ENCODE measurements at places on chromosomes 16 and 17. TPM values are rescaled to one million over a fixed set of nuclear protein-coding genes. Genes with fewer than 3 reads are reported as not detected.

DNA sequence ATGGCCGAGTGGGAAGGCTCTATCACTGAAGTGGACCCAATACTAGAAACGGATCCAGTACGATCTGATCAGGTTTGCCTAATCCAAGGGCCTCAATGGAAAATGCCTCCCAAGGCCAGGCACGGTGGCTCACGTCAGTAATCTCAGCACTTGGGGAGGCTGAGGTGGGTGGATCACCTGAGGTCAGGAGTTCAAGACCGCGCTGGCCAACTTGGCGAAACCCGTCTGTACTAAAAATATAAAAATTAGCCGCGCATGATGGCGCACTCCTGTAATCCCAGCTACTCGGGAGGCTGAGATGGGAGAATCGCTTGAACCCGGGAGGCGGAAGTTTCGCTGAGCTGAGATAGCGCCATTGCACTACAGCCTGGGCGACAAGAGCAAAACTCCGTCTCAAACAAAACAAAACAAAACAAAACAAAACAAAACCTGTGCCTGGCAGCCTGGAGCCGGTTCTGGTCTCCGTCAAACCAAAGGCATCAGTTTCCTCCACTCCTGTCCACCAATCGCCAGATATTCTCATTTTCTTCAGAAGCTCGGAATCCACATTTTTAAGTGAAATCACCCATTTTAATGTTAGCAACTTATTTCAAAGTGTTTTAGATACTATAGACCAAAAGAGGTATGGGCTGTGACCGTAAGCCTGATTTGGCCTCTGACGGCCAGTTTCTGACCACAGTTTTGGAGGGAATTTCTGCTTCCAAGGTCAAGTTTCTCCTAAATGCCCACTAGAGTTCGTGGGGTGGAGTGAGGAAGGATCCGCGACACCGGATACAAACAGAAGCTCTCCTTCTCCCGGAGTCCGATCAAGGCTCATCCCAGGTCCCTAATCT lies 664 bp downstream of the NQO1 start:
- H3K27ac ChIP-seq = peak overlapping the region; percentile 86
- peaks cover 17% of the 10 kb centered on the region for H3K4me1 ChIP-seq
- peak overlapping the region; percentile 87 for H3K4me3 ChIP-seq
- no peaks in the 10 kb centered on the region for H3K36me3 ChIP-seq

DNA sequence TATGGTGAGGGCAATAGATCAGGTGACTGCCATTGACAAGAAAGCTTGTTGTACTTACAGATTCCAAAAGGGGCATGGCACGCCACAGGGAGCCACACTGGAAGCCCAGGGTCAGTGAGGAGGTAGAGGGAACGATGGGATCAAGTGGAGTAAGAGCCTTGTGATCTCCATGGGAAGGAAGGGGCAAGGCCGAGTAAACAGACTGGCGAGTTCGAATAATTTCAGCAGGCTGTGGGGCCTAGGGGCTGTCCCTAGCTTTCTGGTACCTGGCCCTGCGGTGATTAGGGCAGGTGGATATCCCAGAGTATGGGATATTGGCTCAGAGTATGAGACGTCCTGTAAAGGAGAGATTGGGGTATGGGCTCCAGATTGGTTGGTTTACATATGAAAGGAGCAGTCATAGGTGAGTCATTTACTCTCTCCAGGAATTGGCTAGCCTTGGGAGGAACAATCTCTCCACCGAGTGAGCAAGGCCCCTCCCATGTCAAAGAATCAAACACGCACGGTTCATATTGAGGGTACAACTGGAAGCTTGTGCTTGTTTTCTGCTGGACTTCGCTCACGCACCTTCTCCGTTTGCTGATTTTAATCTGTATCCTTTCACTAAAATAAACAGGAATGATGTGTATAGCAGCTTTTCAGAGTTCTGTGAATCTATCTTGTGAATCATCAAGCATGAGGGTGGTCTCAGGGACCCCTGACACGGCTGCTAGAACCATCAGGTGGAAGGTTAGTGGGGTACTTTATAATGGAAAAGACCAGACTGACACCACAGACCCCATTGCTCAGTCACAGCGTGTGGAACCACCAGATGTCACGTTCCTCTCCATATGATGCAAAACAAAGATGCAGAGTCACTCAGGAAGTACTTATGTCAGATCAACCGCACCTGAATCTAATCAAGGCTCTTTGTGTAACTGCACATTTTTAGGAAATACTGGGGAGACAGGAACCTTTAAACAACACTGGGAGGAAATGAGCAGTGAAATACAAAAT lies 27.9 kb downstream of the GABARAPL2 start:
- peaks cover 14% of the 10 kb centered on the region for H3K4me1 ChIP-seq
- H3K36me3 ChIP-seq = peaks cover 14% of the 10 kb centered on the region
- H3K27ac ChIP-seq = peak overlapping the region; percentile 65
- H3K4me3 ChIP-seq = no peak overlapping the region
- peak; percentile 36 for DNase-seq

GRCh38 chr17:77115510-77115909 lies 25.3 kb upstream of the SEC14L1 start:
- H3K27me3 ChIP-seq = no peaks in the 10 kb centered on the region
- H3K4me1 ChIP-seq = no peaks in the 10 kb centered on the region

DNA sequence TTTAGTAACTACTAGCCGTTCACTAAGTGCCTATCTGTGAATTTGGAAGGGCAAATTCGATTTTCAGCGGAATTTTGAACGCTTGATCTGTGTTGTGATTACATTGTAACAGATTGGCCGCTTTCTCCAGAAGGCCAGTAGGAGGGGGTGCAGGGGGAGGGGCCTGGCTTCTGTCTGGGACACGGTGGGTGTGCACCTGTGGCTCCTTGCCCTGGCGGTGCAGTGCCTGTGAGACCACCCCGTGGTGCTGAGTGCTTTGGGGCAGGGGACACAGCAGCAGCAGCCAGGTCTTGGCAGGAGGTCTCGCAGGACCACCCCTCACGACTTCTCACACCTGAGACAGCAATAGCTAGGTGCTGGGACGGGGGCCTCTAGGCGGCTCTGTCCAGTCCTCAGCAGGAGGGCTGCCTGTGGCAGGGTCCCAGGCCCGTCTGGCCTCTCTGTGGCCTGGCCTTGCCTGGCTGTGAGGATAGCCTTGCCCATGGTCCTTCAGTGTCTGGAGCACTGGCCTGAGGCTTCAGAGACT lies 1.8 kb downstream of the UBE2I start:
- no peaks in the 10 kb centered on the region for H3K27me3 ChIP-seq
- H3K27ac ChIP-seq = peak overlapping the region; percentile 95
- H3K36me3 ChIP-seq = peaks cover 33% of the 10 kb centered on the region
- H3K4me3 ChIP-seq = peak overlapping the region; percentile 98
- H3K4me1 ChIP-seq = peaks cover 29% of the 10 kb centered on the region

DNA sequence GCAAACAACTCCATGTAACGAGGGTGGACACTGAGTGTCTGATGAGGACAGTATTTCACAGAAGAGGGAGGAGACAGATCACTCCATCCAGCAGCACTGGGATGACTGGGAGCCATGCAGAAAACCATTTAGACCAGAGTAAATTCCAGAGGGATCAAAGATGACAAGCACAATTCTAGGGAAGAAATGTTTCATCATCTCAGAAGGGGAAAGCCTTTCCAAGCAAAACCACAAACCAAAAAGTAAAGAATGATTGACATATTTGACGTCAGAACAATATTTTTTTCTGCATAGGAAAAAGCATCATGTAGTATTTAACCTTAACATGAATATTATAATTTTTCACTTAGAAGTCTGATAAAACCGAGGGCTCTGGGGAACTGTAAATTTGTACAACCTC lies 4.8 kb downstream of the DNASE1 start:
- DNase-seq = no peak
- no peaks in the 10 kb centered on the region for H3K27me3 ChIP-seq
- H3K4me3 ChIP-seq = no peak overlapping the region
- peak overlapping the region; percentile 65 for H3K27ac ChIP-seq
- H3K36me3 ChIP-seq = peaks cover 34% of the 10 kb centered on the region

GRCh38 chr16:85430523-85431421 lies 182.3 kb upstream of the GSE1 start:
- peaks cover 5% of the 10 kb centered on the region for H3K27me3 ChIP-seq
- H3K4me3 ChIP-seq = no peak overlapping the region
- no peaks in the 10 kb centered on the region for H3K4me1 ChIP-seq
- H3K27ac ChIP-seq = no peak overlapping the region
- DNase-seq = no peak
- no peaks in the 10 kb centered on the region for H3K36me3 ChIP-seq

GRCh38 chr17:789160-789840 lies 7.1 kb downstream of the MRM3 start:
- peaks cover 11% of the 10 kb centered on the region for H3K4me1 ChIP-seq
- DNase-seq = no peak
- no peak overlapping the region for H3K27ac ChIP-seq
- no peak overlapping the region for H3K4me3 ChIP-seq
- H3K36me3 ChIP-seq = peaks cover 28% of the 10 kb centered on the region
- H3K27me3 ChIP-seq = no peaks in the 10 kb centered on the region

DNA sequence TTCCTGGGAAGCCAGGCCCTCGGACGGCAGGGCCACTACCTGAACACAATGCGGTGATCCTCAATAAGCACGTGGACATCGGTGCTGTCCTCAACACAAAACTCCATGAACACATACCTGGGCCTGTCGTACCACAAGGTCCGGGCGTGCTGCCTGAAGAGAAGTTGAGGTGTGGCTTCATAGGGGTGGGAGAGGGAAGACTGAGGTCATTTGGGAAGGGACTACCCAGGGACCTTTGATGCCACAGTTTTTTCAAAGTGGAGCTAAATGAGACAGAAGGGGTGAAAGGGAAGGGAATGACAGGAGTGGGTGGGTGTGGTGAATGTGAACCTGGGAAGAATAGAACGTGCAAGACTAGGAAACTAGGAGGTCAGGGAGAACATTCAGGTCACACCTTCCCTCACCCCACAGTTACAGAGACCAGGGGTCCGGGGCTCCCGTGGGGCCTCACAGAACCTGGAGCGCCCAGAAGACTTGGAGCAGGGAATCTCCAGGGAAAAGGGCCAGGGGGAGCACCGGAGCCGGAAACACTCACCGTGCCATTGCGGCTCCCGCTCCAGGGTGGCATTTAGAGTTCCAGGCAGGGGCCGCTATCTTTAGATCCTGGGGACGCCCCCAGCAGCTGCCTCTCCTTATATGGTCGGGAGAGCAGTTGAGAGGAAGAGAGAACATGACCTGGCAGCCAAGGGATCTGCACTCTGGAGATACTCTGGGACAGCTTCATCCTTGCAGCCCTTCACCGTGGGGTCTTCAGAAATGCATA lies at the start of gene PTGES3L:
Gene PTGES3L (minus strand): TSS at position 570 of the 763 bp plus-strand sequence. CDS start 27 bp downstream, at position 543.
- H3K36me3 ChIP-seq = peaks cover 16% of the 10 kb centered on the region
- H3K27ac ChIP-seq = peak within 1 kb of the TSS; percentile 88
- peaks cover 28% of the 10 kb centered on the region for H3K4me1 ChIP-seq
- H3K27me3 ChIP-seq = no peaks in the 10 kb centered on the region
- H3K4me3 ChIP-seq = peak within 1 kb of the TSS; percentile 99

DNA sequence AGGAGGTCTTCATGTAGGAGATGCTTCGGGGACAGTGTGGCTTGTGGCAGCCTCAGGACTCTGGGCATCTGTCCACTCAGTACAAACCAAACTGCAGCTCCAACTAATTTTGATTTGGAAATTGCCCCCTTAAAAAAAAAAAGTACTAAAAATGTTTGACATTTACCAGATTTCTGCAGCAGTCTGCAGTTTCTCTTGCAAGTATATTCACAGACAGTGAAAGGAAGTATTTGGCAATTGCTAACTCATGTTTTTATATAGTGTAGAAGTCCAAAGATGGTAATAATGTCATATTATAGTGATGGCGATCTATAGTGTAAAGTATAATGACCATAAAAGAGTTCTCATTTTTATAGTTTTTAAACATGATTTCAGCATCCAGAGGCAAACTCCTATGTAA lies 218.6 kb downstream of the PRKCA start:
- H3K27ac ChIP-seq = no peak overlapping the region
- H3K27me3 ChIP-seq = no peaks in the 10 kb centered on the region
- peaks cover 74% of the 10 kb centered on the region for H3K4me1 ChIP-seq
- no peak for DNase-seq
- H3K4me3 ChIP-seq = no peak overlapping the region

GRCh38 chr16:65876056-65876408 lies 490.5 kb upstream of the CDH5 start:
- no peak for DNase-seq
- no peak overlapping the region for H3K27ac ChIP-seq
- no peaks in the 10 kb centered on the region for H3K4me1 ChIP-seq
- no peaks in the 10 kb centered on the region for H3K36me3 ChIP-seq

DNA sequence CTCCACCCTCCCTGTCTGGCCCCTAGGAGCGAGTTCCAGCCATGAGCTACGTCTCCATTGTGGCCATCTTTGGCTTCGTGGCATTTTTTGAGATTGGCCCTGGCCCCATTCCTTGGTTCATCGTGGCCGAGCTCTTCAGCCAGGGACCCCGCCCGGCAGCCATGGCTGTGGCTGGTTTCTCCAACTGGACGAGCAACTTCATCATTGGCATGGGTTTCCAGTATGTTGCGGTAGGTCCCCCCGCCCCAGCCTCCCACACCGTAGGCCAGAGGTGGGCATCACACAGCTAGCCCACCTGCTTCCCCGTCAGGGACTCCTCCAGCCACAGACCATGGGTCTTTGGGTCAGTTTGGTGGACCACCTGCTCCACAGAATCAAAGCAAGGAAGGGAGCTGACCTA lies 4.2 kb downstream of the SLC2A4 start:
- no peak for DNase-seq
- no peak overlapping the region for H3K4me3 ChIP-seq
- peaks cover 11% of the 10 kb centered on the region for H3K4me1 ChIP-seq
- H3K27me3 ChIP-seq = peaks cover 21% of the 10 kb centered on the region
- H3K36me3 ChIP-seq = no peaks in the 10 kb centered on the region

GRCh38 chr17:33021731-33022408 lies 30.2 kb downstream of the SPACA3 start:
- no peak for DNase-seq
- H3K27me3 ChIP-seq = peaks cover 9% of the 10 kb centered on the region
- H3K36me3 ChIP-seq = no peaks in the 10 kb centered on the region

GRCh38 chr16:89687092-89687940 lies 827 bp downstream of the CDK10 start:
- peak overlapping the region; percentile 92 for H3K4me3 ChIP-seq
- H3K27ac ChIP-seq = peak overlapping the region; percentile 70
- peak; percentile 47 for DNase-seq

GRCh38 chr17:70655176-70655958 lies 486.0 kb downstream of the KCNJ2 start:
- no peaks in the 10 kb centered on the region for H3K36me3 ChIP-seq
- no peak overlapping the region for H3K4me3 ChIP-seq
- H3K4me1 ChIP-seq = no peaks in the 10 kb centered on the region
- no peaks in the 10 kb centered on the region for H3K27me3 ChIP-seq

GRCh38 chr16:10343124-10343760 lies 42.6 kb upstream of the ATF7IP2 start:
- no peak overlapping the region for H3K4me3 ChIP-seq
- peaks cover 12% of the 10 kb centered on the region for H3K36me3 ChIP-seq
- no peak for DNase-seq
- no peaks in the 10 kb centered on the region for H3K27me3 ChIP-seq
- H3K4me1 ChIP-seq = no peaks in the 10 kb centered on the region

TBC1D3E gene
- total RNA-seq = not detected

CLDN6 gene
- not detected for total RNA-seq

SYT17 gene
- total RNA-seq = 0.10 TPM

QRICH2 gene
- total RNA-seq = 1.1 TPM

ZNF205 gene
- not detected for total RNA-seq

LUC7L3 gene
- 120 TPM for total RNA-seq

NPIPA3 gene
- total RNA-seq = 2.1 TPM

UBE2O gene
- total RNA-seq = 24.5 TPM

RASL10B gene
- 0.73 TPM for total RNA-seq

CES5A gene
- not detected for total RNA-seq

NAGS gene
- total RNA-seq = 1.7 TPM

NOG gene
- 0.12 TPM for total RNA-seq

LRRC3C gene
- total RNA-seq = not detected
